ENCODE measurements at places on chromosomes 12 and 14.

- DNase-seq, result no peak
Measured at GRCh38 chr14:100621806-100622205, 34.6 kb upstream of the BEGAIN start.

DNA sequence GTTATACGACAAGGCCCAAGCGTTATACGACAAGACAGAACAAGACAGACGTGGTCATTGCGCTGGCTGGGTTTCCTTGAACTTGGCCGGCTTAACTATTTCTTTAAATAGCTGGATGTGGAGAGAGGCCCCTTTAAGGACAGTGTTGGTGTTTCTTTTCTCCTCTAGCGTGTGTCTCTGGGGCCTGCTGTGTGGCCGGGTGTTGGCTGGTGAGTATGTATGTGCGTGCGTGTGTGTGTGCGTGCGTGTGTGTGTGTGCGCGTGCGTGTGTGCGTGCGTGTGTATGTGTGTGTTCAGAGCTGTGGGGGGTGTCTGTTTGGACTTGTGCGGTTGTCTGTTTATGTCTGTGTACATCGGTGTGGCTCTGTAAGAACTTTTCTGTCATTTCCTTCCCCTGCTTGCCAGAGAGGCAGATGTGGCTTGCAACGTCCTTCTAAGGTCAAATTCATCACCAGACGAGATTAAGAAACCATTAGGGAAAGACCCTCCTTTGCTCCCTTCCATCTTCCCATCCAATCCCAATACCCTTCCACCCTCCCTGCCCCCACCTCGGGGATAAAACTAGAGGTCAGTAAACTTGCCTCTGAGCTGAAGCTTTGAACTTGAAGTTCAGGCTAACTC lies 78.6 kb upstream of the TBX3 start:
- DNase-seq, result peak; percentile 12

- DNase-seq, result no peak
Measured at GRCh38 chr14:81348061-81348460, 52.1 kb downstream of the STON2 start.

GRCh38 chr14:22007363-22007762 lies 333.7 kb upstream of the OR4E1 start:
- no peak for DNase-seq

DNA sequence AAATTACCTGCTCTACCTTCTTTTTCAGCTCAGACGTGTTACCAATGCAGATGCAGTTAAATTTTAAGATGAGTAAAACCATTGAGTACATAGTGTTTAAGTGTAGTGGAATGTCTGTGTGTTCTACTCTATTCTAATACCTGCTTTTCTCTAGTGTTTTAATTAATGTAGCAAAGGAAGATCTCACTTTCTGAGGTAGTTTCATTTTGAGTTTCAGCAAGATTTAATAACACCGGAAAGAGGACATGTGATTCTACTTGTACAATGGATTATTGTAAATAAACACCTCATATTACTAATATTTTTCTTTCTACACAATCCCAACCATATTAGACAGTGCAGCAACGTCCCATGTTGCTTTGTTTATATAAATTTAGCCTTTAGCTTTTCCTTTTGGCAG lies 315.4 kb downstream of the RAD51B start:
- no peak for DNase-seq

DNA sequence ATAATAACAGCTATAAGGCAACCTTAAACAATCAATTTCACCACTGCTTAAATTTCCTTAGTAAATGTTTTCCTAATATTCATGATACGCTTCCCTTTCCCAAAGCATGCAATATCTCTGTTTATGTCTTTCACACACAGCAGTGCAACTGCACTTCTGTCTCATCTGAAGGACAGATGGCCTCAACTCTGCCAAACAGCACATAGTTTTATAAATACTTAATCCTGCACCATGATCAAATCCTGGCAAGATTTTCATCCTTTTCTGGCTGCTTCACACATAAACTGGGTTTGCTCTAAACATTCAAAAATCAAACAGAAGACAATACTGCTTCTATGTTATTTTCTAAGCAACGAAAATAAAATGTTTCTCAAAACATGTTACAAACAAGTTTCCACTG lies 266.3 kb downstream of the ITPR2 start:
- no peak for DNase-seq

DNA sequence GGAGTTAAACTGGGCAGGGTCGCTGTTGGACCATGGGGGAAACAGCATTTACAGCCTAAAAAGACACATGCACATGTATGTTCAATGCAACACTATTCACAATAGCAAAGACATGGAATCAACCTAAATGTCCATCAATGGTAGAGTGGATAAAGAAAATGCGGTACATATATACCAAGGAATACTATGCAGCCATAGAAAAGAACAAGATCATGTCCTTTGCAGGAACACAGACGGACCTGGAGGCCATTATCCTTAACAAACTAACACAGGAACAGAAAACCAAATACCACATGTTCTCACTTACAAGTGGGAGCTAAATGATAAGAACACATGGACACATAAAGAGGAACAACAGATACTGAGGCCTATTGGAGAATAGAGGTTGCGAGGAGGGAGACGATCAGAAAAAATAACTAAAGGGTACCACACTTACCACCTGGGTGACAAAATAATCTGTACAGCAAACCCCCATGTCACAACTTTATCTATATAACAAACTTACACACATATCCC lies 25.0 kb upstream of the SRP54 start:
- no peak for DNase-seq

DNA sequence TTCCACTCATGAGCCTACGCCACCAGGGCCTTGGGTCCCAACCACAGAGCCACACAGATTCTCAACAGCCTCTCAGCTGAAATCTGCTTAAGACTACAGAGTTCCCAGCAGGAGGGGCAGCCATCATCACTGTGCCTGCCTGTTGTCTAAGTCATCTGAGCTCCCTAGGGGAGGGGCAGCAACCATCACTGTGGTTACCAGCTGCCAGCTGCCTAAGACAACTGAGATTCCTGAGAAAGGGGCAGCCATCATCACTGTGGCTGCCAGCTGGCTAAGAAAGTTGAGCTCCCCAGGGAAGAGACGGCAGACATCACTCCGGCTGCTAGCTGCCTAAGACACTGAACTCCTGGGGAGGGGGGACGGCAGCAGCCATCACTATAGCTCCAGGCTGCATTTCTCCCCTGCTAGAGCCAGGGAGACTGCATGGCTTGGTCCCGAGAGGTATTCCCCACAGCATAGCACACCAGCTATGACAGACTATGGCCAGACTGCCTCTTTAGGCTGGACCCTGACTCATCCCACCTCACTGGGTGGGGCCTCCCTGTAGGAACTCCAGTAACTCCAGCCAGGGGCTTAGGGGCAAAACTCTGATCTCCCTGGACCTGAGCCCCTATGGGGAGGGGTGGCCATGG lies 37.2 kb upstream of the C14orf132 start:
- peak; percentile 12 for DNase-seq

DNA sequence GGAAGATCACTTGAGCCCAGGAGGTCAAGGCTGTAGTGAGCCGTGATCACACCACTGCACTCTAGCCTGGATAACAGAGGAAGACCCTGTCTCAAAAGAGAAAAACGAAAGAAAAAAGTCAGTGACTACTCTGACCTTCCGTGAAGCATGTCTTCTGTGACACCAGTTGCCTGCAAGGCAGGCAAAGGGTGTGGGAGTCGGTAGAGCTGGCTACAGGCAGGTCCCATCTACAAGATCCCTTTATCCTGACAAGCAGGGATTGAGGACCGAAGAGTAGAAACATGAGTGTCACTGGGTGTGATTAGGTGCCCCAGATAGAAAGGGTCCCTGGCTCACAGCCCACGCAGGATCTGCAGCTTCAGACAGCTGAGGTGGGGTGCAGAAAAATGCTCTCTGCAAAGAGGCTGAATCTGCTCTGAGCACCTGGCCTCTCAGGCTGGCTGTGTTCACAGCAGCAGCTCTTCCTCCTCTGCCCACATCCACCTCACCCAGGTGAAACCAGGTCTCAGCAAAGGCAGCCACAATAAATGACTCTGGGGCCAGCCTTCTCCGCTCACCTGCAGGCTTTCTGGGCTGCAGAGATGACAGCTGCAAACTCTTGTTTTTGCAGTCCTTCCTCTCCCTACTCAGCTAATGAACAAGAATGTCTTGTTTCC lies 28.6 kb upstream of the HSP90B1 start:
- no peak for DNase-seq

DNA sequence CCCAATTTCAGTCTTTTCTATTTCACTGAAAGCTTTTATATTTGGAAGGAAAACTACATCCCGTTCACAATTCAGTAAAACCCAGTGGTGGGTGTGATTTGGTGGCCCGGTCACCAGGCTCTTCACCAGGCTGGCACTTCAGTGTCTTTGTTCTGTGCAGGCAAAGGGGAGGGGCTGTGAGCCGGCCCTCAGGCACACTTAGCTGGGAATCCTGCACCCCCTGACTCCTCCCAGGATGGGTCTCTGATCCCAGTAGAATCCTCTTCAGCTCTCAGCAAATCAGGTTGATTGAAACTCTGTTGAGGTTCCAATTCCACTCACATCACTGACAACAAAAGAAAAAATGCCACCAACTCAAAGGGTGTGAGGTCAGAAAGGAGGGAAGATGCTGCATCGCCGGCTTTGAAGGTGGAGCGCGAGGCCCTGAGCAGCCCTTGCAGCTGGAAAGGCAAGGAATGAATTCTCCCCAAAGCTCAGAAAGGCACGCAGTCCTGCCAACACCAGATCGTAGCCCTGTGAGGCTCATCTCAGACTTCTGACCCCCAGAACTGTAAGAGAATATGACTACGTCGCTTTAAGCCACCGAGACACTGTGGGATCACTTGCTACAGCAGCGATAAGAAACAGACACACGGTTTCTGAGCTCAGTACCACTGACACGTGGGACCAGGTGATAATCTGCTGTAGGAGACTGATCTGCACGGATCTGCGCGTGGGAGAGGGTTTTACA lies 166.6 kb downstream of the PIWIL1 start:
- no peak for DNase-seq

GRCh38 chr12:91320999-91321398 lies 138.4 kb upstream of the DCN start:
- DNase-seq, result no peak
